ENCODE measurements at places on chromosomes 1 and 21. TPM values are rescaled to one million over a fixed set of nuclear protein-coding genes. Genes with fewer than 3 reads are reported as not detected.

The CD34 gene
- total RNA-seq = 0.43 TPM

The OR2G6 gene
- not detected for total RNA-seq

The OR10J1 gene
- not detected for total RNA-seq

The AIM2 gene
- total RNA-seq = 0.32 TPM

The KLHDC8A gene
- not detected for total RNA-seq

The TNFRSF9 gene
- 0.43 TPM for total RNA-seq

The DONSON gene
- 38.0 TPM for total RNA-seq
